ENCODE measurements at places on chromosomes 7 and 10.

GRCh38 chr7:134320201-134320600 lies 3.5 kb upstream of the SLC35B4 start:
- DNase-seq = no peak

DNA sequence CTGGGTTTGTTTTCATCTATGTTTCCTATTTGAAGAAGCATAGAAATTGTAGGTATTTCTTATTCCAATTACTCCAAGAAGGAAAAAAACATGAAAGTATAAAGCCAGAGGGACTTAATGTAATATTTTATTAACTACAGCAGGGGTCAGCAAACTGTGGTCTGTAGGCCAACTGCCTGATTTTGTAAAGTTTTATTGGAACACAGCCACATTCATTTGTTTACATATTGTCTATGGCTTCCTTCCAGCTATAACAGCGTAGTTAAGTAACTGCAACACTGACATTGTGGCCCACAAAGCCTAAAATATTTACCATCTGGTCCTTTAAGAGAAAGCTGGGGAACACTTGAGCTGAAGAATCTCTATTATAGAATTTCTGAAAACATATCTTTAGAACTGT lies 306.2 kb downstream of the BICC1 start:
- DNase-seq = no peak

DNA sequence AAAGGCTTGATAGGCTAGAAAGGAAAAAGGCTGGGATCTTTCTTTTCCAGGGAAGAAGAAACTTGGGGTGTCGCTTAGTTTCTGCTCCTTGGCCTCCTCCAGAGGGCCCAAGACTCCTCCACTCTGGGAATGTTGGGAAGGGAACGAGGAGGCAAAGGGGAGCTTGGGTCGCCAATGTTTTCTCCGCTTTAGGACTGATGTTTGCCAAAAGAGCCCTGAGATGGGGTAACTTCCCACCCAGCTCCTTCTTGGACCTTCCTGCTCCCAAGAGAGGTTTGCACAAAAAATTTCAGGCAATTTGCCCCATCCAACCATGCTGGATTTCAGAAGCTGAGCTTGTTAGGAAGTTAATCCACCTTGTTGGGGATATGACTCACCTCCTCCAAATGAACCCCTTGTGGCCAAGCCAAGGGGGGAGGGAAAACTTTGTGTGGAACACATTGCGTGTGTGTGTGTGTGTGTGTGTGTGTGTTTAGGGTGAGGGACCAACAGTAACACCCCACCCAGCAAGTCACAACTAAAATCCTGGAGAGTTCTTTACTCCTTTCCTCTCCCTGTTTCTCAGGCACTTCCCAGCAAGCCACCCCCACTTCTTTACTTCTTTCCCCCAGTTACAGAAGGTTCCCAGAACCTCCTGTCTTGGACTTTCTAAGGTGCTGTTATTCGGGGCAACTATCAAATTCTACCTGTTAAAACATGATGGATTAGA lies 8.7 kb upstream of the HOXA2 start:
- no peak for DNase-seq

- DNase-seq = no peak
Observed at GRCh38 chr7:157037635-157038034, 27.2 kb upstream of the MNX1 start.
